Placental pericyte (primary cell): ENCODE measurements at places on chromosomes 6 and 20. TPM values are rescaled to one million over a fixed set of nuclear protein-coding genes. Genes with fewer than 3 reads are reported as not detected.

BEND6 gene
- total RNA-seq: 2.8 and 6.9 TPM in 2 replicates

THBD gene
- total RNA-seq: 0.44 and 7.9 TPM in 2 replicates

TRIM10 gene
- not detected in 2 replicates for total RNA-seq

SCRT2 gene
- total RNA-seq: not detected in 2 replicates

SPTLC3 gene
- total RNA-seq: 1.7 and 2.4 TPM in 2 replicates
